ENCODE measurements at places on chromosomes 1 and 21.

DNA sequence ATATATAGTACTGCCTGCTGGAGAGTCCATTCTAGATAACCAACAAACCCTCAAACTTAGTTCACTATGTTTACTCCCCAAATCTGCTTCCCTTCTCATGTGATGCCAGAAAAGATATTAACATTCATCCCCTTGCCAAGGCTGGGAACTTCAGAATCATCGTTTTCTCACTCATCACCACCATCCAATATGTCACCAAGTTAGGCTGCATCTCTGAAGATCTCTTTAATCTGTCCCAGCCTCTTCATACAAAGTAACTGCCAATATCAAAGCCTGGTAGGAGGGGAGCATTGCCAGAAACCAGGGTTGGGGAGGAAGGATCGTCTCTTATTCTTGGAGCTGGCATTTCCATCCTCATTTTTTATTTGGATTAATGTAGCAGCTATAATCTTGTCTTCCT is 71.6 kb downstream of the XCL2 start:
- no peak for DNase-seq

DNA sequence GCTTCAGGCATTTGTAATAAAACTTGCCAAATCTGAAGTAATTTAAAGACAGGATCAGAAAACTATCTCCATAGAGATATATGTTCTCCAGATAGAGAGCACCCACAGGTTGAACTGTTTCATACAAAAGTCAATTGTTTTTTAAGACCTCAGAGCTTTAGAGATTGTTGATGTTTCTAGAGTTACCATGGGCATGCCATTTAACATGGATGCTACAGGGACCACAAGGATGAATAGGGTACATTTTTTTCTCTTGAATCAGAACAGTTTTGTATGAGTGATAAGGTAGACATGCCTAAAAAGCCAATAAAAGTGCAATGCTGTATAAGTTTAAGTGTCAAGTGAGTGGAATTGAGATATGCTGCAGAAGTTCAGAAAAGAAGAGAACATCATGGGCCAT is 511.0 kb upstream of the CAMK1G start:
- no peak for DNase-seq

DNA sequence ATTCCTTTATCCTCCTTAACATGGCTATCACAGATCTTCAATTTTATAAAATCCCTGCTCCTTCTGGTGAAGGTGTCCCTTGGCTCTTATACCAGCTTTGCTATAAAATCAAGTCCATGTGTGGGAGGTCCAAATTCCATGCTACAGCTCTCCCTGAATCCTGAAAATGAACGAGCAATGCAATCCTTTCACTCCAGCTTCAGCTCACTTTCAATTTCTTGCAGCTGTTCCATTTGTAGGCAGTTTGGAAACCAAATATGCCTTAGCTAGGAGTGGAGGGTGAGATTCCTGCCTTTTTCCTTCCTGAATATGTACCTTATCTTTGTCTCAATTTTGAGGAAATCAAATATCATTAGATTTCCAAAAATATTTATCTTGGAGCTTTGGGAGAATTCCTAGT is 402.6 kb downstream of the TTLL7 start:
- no peak for DNase-seq

- DNase-seq = no peak
Observed at GRCh38 chr1:242025681-242026080, 26.8 kb upstream of the MAP1LC3C start.

DNA sequence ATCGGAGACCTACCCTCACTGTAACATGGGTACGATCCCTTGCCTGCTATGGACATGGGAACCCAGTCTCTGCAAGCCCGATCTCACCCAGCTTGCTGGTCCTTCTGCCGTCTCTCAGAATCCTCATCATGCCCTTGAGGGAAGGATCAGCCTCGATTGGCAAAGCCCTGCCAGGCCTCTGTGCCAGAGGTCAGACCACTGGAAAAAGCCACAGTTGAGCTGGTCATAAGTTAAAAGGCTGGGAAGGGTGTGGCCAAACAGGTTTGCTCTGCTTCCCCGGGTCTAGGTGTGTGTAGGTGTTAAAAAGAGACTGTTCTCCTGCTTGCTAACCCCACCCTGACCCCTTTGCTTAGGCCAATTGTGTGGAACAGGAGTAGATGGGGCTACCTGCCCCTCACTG is 19.5 kb upstream of the PADI3 start:
- no peak for DNase-seq

- no peak for DNase-seq
Observed at GRCh38 chr1:197914510-197914909, 2.7 kb upstream of the LHX9 start.

DNA sequence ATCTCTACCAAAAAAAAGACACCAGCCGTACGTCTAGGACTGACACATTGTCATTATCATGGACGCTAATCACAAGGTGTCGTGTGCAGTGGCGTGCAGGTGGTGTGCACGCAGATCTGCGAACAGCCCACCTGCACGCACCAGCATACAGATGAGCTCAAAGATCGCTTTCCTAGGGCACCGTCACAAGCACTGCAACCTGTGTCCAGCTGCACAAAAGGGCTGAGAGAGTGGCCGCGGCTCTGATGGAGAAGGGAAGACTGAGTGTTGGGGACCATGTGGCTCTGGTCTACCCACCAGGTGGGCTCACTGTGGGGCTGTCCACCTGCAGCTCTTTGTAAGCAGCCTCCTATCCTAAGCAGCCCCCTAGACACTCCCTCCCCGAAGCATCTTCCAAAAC is 50.9 kb downstream of the S100B start:
- DNase-seq = no peak

DNA sequence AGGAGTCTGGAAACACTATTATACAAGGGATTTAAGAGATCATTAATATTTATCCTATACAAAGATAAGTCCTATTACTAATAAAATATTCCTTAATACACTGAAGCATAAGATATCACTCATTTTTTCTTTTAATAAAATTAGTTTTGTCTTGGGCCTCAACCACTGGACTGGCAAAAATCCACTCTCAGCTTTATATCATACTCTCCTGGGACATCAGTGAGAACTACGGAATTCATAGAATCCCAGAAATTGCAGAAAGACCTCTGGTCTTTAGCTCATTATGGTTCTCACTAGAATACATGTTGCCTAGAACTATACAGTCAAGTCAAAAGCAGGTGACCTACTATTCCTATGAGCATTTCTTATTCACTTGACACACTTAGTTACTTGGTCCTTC is 285.0 kb downstream of the LRRC40 start:
- DNase-seq = no peak

DNA sequence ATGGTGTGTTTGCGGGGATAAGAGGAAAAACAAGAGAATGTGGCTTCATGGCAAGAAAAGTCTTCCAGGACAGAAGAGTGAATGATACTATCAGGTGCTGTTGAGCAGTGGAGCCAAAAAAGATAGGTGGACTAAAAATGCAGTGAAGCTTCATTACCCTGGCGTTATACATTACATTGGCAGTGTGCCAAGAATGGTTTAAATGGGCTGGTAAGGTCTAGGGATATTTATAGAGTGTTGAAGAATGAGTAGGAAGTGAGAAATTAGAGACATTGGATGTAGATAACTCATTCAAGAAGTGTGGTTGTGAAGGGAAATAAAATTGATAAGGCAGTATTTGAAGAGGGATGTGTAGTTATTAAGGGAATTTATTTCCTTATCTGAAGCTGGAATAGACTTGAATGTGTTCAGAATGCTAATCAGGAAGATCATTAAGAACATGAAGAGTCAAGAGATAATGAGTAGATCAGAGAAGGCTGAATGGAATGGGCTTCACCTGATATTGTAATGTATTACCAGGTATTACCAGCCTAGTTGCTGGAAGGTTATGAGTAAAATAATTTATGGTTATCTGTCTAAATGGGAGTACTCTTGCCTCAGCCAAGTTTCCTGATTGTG is 72.7 kb downstream of the MAST2 start:
- DNase-seq = no peak

GRCh38 chr1:78132948-78133322 is 87.2 kb downstream of the GIPC2 start:
- DNase-seq = no peak

DNA sequence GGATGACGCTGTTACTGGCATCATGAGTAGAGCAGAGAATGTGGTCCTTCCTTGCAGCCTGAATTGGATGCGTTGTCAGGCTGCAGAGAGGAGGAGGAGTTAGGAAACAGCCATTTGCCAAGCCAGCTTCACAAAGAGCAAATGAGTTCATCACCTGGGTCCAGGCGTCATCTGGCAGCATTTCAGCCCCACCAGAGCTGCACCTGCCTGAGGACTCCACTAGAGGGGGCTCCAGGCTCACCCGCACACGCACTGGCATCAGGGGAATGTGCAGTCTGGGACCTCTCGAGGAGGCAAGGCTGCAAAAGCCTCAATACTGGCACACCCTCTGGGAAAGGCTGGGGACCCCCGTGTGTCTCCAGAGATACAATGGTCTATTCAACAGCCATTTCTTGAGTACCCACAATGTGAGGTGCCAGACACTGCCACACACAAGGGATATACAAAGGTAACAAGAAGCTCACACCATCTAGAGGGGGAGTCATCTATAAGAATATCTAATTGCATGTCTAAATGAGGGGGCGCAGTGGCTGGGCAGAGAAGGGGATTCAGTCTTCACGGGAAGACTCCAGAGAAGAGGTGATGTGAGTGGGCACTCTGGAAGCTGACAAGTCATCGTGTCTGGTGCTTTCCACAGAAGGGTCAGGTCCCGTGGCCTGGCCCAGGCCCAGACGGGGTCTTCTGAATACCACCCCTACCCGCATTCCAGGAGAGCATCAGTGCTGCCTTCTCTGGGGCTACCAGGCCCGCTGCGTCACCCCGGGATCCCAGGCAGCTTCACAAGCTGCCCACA is 53.5 kb upstream of the CNTN2 start:
- peak; percentile 38 for DNase-seq

- no peak for DNase-seq
Observed at GRCh38 chr21:23394458-23394857, 2212.8 kb downstream of the MRPL39 start.

DNA sequence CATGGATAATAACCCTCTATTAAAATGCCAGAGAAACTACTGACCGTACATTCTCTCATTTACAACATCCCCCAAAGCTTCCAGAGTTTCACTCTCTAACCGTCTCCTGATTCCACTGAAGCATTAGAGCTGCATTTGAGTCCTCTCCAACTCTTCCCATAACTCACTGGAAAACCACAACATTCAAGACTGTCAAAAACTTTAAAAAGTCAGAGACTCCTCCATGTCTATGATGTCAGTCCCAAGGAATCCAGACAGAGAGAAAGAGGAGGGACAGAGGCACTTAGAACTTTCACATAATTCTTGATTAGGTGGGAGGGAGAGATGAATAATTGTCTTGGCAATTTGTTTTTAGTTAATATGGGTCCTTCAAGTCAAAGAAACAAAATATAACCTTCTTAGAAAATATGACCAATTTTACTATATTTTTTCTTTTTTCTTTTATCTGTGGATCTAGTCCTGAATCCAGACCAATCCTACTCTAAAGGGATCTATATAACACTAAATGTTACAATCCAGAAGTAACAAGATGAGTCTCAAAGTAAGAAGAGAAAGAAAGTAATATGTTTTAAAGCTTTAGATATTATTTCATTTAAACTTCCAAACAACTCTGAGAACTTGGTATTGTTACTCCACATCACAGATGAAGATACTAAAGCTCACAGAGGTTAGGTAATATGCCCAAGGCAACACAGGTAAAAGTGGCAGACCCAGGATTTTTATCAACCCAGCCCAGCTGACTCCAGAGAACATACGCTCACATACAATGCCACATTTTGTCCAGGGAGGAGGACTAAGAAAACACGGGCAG is 23.8 kb downstream of the OTUD7B start:
- no peak for DNase-seq

- DNase-seq = no peak
Observed at GRCh38 chr1:83593073-83593472, 405.9 kb downstream of the TTLL7 start.

GRCh38 chr1:78102916-78103315 is 57.1 kb downstream of the GIPC2 start:
- DNase-seq = no peak
